ENCODE measurements at places on chromosomes 2 and 18.

GRCh38 chr18:24364177-24364576 is 33.4 kb downstream of the OSBPL1A start:
- DNase-seq: no peak

DNA sequence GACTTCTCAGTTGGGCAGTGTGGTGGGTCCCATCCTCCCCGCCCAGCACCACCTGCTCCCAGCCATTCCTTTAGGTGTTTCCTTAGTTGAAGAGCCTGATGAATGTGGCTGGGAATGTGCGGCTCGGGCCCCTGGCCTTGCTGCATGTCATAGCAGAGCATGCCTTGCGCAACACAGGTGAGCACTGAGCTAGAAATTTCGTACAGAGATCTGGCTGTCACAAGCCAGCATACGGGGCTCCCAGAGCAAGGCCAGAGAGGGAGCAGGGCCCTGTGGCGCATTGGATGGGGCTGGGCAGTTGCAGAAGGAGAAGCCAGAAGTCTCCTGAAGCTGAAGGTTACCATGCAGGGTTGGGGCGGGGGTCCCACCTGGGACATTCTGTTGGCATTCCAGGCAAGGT is 129.7 kb downstream of the WDSUB1 start:
- no peak for DNase-seq

GRCh38 chr2:204477358-204477950 is 67.8 kb upstream of the PARD3B start:
- DNase-seq: no peak

- DNase-seq: no peak
These were observed 182.2 kb downstream of the BCL11A start for GRCh38 chr2:60371219-60371618.

- DNase-seq: no peak
These were observed 85.2 kb downstream of the SLC4A10 start for GRCh38 chr2:161709428-161709827.

DNA sequence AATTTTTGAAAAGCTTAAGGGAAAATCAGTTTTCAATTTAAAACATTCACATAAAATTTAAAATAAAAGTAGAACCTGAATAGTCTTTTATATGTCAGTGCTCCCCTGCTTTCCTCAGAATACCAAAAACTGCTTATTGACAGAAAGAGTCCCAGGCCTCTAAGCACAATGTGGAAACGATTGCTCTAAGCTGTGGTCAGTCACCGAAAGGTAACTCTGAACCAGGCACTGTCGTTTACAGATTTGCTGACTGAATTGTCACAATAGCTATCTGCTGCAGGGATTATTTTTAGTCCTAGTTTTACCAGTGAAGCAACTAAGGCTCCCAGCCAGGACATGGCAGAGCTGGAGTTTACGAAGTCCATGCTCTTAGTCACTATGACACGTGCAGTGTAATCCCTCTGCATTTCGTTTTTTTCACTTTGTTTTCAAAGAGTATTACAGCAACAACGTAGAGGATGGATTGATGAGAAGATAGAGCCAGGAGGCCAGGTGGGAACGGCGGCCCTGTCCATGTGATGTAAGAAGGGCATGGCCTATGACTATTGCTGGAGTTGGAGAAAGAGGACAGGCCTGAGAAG is 28.1 kb upstream of the TMEM247 start:
- no peak for DNase-seq

DNA sequence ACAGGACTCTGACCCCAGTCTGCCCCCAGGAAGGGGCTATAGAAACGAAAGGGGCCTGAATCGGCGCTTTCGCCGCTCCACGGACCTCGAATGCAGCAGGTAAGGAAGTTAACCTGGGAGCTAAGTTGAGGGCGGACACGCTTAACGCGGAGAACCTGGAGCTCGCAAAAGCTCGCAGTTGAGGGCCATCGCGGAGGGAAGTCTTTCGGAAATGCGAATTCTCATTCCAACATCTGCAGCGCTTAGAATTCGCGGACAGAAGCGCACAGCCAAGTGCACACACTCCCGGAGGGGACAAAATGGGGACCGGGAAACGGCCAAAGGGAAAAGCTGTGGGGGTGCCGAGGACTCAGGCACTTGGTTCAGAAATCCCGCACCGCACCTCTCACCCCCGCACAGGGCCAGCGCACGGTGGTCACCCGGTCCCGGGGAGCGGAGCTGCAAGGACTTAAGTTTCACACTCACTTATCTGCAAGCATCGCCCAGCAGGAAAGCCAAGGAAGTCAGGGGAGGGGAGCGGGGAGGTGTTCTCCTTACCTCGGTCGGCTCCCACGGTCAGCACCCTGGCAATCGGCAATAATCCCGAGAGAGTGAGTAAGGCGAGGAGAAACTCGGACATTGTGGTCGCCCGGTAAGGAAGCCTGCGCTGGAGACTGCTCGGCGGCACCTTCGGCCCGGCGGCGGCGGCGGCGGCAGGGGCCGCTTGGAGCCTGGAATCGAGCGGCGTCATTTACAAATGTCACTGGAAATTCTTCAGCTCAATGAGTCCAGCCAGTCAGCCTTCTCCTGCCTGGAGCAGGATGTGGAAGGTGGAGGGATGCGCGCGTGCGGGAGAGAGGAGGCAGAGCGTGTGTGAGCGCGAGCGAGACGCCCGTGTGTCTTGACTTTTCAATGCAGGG is 456 bp downstream of the LRP1B start:
- no peak for DNase-seq

- no peak for DNase-seq
These were observed 399.8 kb downstream of the ADCYAP1 start for GRCh38 chr18:1304392-1304992.

GRCh38 chr18:54950221-54950620 is 9.0 kb downstream of the CCDC68 start:
- no peak for DNase-seq

GRCh38 chr2:46339676-46340459 is 42.7 kb downstream of the EPAS1 start:
- DNase-seq: no peak

DNA sequence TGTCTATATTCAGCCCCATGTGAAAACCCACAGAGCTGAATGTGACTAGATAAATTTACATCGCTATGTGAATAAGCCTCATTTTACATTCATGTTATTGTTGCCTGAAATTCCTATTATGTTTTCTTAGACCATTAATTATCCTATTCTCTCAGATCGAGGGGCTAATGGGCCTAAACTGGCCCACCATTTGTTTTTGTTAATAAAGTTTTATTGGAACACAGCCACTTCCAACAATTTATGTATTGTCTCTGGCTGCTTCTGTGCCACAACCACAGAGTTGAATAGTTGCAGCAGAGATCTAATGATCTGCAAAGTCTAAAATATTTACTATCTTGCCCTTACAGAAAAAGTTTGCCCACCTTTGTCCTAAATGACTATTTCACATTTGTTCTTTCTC is 61.0 kb downstream of the KLHL14 start:
- DNase-seq: no peak

DNA sequence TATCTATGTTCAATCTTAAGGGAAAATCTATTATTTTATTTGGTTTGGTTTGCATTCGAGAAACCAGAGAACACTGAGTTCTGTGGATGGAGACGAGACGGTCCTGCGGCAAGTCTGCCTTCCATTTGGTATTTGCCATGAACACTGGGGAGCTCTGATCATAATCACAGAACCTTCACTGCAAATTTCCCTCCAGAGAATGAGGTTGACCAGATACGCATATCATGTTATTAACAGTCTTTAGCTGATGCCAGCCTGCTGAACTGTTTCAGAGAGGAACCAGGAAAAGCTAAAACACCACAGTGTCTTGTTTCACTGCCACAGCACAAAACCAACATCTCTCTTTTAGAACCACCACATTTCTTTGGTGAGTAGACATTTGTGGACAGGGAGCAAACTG is 269.4 kb upstream of the AGAP1 start:
- no peak for DNase-seq

GRCh38 chr2:102487761-102488462 is 14.9 kb downstream of the SLC9A4 start:
- DNase-seq: no peak

GRCh38 chr18:78688249-78688648 is 291.4 kb upstream of the SALL3 start:
- DNase-seq: no peak

GRCh38 chr2:239393388-239393940 is 7.4 kb downstream of the HDAC4 start:
- no peak for DNase-seq

- no peak for DNase-seq
These were observed 43.9 kb upstream of the SGPP2 start for GRCh38 chr2:222380456-222380855.

DNA sequence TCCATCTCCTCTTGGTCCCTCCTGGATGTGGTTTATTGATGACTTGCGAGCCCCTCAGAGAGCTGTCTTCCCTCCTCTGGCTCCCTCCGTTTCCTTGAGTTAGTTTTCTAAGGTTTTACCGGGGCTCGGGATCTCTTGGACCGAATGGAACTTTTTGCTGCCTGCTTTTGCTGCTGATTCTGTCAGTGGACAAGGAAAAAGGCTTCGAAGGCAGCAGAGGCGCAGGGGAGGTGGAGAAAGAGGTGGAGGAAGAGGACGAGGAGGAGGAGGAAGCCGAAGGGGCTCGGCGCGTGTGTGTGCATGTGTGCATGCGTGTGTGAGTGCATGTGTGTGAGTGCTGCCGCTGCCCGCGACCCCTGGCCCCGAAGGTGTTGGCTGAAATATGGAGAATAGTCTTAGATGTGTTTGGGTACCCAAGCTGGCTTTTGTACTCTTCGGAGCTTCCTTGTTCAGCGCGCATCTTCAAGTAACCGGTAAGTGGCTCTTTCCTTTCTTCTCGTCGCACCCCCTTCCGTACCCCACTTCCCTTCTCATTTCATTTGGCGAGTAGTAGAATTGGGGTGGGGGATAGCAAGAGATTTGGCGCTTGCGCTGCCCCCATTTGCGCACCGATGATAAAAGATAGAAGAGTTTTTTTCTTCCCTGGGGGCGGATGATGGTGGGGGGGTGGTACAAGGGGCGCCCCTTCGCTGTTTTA is 557 bp downstream of the DCC start:
- DNase-seq: no peak

GRCh38 chr18:57149051-57149450 is 2.2 kb downstream of the BOD1L2 start:
- DNase-seq: no peak
